ENCODE measurements at places on chromosomes 7 and 10.

DNA sequence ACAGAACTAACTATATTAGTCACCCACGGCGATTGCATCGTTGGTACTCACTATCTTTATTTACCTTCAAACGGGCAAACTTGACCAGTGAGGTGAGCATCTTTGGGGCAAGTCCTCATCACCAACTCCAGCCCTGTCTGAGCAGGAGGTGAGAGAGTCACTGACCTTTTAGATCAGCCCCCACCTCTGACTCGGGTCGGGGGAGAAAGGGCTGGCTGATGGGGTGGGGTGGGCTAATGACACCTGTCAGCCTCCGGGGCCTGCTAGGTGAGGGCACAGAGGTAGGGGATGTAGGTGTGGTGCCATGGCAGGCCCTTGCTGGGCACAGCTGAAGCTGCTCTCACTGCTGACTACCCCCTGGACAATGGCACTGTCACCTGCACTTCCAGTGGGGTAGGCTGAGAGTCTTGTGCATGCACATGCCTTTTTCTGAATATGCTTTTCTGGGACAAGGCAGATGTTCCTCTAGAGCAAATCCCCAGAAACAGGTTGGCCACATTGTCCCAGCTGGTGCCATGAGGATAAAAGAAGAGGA, 359.5 kb upstream of the MKI67 start:
- H3K27me3 ChIP-seq, result no peaks in the 10 kb centered on the region
- no peaks in the 10 kb centered on the region for H3K4me1 ChIP-seq
- no peak overlapping the region for H3K4me3 ChIP-seq
- H3K36me3 ChIP-seq, result no peaks in the 10 kb centered on the region

DNA sequence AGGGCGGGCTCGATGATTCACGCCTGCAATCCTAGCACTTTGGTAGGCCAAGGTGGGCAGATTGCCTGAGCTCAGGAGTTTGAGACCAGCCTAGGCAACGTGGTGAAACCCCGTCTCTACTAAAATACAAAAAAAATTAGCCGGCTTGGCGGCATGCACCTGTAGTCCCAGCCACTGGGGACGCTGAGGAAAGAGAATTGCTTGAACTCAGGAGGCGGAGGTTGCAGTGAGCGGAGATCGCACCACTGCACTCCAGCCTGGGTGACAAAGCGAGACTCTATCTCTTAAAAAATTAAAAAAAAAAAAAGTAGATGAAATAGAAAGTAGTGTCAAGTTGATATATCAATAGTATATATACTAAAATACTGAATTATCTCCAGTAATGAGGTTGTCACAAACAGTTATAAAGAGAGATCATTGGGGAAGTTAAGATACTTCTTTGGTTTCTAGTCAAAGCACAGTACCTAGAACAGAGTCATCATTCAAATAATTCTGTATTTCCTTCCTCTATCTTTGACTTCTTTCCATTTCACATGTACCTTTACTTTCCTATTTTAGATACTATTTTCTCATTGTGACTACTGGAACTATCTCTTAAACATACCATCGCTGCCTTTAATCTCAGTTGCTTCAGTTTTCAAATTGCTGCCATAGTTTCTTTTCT, 491.7 kb downstream of the GRM8 start:
- H3K4me3 ChIP-seq, result no peak overlapping the region
- no peaks in the 10 kb centered on the region for H3K36me3 ChIP-seq
- no peak for DNase-seq

- peaks cover 2% of the 10 kb centered on the region for H3K27me3 ChIP-seq
- no peak overlapping the region for H3K27ac ChIP-seq
- no peaks in the 10 kb centered on the region for H3K36me3 ChIP-seq
- DNase-seq, result no peak
- no peaks in the 10 kb centered on the region for H3K4me1 ChIP-seq
- H3K4me3 ChIP-seq, result no peak overlapping the region
These were observed 173.3 kb upstream of the MKLN1 start for GRCh38 chr7:131154380-131154779.

- no peaks in the 10 kb centered on the region for H3K27me3 ChIP-seq
- no peaks in the 10 kb centered on the region for H3K36me3 ChIP-seq
- no peak for DNase-seq
- no peak overlapping the region for H3K27ac ChIP-seq
These were observed 354.9 kb downstream of the BMPER start for GRCh38 chr7:34260279-34260678.

GRCh38 chr10:101570428-101571270, 17.4 kb downstream of the POLL start:
- peaks cover 43% of the 10 kb centered on the region for H3K27me3 ChIP-seq
- peak; percentile 36 for DNase-seq
- H3K36me3 ChIP-seq, result no peaks in the 10 kb centered on the region

DNA sequence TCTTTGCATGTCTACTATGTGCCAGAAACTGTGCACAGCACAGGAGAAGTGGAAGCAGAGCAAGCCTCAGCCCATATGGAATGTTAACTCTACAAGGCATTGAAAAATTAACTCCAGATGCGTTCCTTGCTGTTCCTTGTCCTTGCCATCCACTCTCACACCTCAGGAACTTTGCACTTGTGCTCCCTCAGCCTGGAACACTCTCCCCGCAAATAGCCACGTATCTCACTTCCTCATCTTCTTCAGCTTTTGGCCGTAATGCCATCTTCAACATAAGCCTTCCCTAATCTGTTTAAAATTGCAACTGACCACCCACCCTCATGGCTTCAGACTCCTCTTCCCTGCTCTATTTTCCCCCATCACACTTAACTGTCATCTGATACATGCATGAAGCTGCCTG, 83.2 kb upstream of the CAPZA2 start:
- H3K36me3 ChIP-seq, result no peaks in the 10 kb centered on the region
- no peaks in the 10 kb centered on the region for H3K27me3 ChIP-seq
- no peak overlapping the region for H3K4me3 ChIP-seq
- H3K4me1 ChIP-seq, result no peaks in the 10 kb centered on the region
- H3K27ac ChIP-seq, result no peak overlapping the region
- DNase-seq, result no peak

GRCh38 chr10:132738454-132739224, 47.3 kb downstream of the NKX6-2 start:
- H3K4me1 ChIP-seq, result no peaks in the 10 kb centered on the region
- peaks cover 61% of the 10 kb centered on the region for H3K36me3 ChIP-seq
- H3K27ac ChIP-seq, result no peak overlapping the region
- H3K4me3 ChIP-seq, result no peak overlapping the region
- H3K27me3 ChIP-seq, result no peaks in the 10 kb centered on the region

GRCh38 chr7:151215396-151215795, 5.1 kb upstream of the H2BK1 start:
- peaks cover 85% of the 10 kb centered on the region for H3K36me3 ChIP-seq
- H3K4me1 ChIP-seq, result no peaks in the 10 kb centered on the region

- H3K4me3 ChIP-seq, result no peak overlapping the region
- no peak overlapping the region for H3K27ac ChIP-seq
- H3K36me3 ChIP-seq, result no peaks in the 10 kb centered on the region
- H3K4me1 ChIP-seq, result no peaks in the 10 kb centered on the region
These were observed 124.5 kb upstream of the RET start for GRCh38 chr10:42952349-42952748.

DNA sequence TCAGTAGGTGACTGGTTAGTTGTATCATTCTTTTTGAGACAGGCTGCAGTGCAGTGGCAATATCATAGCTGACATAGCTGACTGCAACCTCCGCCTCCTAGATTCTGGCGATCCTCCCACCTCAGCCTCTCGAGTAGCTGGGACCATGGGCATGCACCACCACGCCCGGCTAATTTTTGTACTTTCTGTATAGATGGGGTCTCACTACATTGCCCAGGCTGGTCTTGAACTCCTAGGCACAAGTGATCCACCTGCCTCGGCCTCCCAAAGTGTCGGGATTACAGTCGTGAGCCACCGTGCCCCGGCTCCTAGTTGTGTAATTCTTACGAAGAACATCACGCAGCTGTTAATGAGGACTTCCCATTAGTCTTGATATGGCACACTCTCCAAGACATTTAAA, 123.4 kb upstream of the VKORC1L1 start:
- H3K36me3 ChIP-seq, result no peaks in the 10 kb centered on the region
- no peak overlapping the region for H3K4me3 ChIP-seq
- no peak overlapping the region for H3K27ac ChIP-seq
- DNase-seq, result no peak

GRCh38 chr7:100132126-100132525, 5.4 kb downstream of the MBLAC1 start:
- peaks cover 16% of the 10 kb centered on the region for H3K4me1 ChIP-seq
- no peak overlapping the region for H3K4me3 ChIP-seq
- H3K36me3 ChIP-seq, result no peaks in the 10 kb centered on the region
- H3K27me3 ChIP-seq, result no peaks in the 10 kb centered on the region

DNA sequence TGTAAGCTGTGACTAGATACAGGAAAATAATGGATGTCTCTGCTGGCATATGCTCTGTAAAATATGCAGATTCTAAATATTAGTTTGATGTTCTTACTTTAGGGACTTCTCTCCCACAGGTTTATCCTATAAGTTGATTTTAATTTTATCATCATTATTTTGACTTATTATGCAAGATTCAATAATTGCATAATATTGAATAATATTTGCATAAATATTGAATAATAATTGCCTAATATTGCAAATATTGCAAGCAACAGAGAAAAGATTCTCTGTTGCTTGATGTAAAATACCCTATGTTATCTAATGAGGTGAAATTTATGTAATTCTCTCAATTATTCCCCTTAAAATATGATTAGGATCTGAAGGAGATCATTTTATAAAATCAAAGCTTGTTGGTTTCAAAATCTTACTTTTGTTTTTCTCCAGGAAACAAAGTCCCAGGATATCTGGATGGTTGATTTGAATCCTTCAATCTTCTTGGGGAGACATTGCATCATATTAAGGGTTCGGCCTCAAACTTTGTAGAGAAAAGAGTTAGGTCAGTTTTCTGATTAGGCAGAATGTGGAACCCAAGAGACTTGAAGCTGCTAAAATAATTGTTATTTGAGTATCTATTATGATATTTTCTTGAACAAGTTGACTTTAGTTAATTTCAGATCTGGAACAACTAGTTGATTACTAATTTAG, 92.8 kb upstream of the MTPN start:
- no peaks in the 10 kb centered on the region for H3K36me3 ChIP-seq
- no peaks in the 10 kb centered on the region for H3K27me3 ChIP-seq
- no peak overlapping the region for H3K27ac ChIP-seq
- no peak overlapping the region for H3K4me3 ChIP-seq

DNA sequence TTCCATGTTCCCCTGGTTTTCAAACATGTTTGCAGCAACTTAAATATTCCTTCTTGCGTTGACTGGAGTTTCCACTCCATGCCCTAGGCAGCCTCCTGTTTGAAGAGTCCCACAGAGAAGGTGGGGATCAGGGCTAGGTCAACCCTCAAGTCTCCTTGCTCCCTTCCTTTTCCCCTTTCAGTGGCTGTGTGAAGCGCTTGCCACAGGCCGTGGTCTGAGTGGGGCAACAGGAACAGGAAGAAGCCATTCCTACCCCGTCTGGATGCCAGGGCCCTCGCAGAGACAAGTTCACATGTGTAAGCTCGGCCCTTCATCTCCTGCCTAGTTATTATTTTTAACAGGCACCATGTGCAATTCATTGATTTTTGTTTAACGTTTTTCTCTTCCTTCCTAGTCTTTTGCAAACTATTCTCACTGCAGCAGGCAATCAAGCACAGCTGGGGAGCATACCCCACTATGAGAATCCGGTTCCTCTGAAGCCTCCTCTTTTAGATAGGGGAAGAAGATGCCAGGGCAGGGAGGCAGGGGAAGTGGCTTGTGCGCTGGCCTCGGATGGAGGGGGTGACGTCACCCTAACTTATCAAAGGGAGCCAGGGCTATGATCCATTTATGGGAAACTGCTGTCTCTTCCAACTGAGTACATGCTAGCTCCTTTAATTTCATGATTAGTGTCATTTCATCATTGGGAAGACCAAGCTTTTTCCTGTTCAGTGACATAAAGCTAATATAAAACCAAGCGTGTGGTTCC, 64.2 kb downstream of the PRLHR start:
- H3K4me1 ChIP-seq, result peaks cover 22% of the 10 kb centered on the region
- peaks cover 14% of the 10 kb centered on the region for H3K27me3 ChIP-seq
- H3K4me3 ChIP-seq, result no peak overlapping the region
- peak overlapping the region; percentile 52 for H3K27ac ChIP-seq

DNA sequence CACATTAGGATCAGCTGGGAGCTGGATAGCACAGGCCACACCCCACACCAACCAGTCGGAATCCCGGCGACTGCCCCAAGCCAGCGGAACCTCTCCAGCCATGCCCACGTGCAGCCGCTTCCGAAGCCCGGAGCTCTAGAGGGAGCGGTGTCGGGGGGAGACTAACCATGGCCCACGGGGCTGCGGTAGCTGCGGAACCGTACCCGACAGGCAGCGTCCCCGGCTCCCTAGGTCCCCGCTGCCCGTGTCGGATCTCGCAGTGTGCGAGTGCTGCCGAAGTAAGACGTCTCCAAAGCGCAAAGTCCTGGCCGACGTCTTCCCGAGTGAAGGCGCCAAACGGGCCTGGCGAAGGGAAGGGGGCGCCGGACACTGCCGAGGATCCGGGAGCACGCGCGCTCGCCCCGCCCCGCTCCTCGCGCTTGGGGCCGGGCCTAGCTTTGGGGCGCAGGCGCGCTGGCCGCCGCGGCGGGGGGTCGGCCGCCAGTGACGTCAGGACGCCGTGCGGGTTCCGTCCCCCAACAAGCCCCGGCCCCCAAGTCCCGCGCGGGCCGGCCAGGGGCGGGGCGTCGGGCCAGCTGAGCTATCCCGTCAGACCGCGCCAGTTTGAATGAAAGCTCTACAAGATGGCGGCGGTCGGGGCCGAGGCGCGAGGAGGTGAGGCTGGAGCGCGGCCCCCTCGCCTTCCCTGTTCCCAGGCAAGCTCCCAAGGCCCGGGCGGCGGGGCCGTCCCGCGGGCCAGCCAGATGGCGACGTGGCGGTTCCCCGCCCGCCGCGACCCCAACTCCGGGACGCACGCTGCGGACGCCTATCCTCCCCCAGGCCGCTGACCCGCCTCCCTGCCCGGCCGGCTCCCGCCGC, at the start of gene SUV39H2:
SUV39H2 (plus strand) TSS at position 601 of the 858 bp plus-strand sequence; CDS start at position 624, 23 bp downstream.
- peak within 1 kb of the TSS; percentile 84 for H3K27ac ChIP-seq
- DNase-seq, result peak; percentile 91
- no peaks in the 10 kb centered on the region for H3K36me3 ChIP-seq

DNA sequence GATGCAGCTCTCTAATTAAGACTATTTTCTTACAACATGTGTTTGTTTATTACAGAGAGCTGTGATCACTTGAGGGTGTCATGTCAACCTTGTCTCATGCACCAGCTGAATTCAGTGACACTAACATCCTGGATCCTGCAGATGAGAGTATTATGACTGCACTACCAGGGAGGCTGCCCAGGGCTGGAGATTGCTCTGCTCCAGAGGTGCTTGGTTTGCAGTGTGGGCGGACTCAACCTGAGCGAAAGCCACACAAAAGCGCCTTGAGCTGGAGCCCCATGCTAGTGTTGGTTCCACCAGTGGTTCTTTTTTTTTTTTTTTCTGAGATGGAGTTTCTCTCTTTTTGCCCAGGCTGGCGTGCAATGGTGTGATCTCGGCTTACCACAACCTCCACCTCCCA, 33.8 kb upstream of the ATXN7L1 start:
- no peaks in the 10 kb centered on the region for H3K4me1 ChIP-seq
- H3K27me3 ChIP-seq, result no peaks in the 10 kb centered on the region
- no peaks in the 10 kb centered on the region for H3K36me3 ChIP-seq
- H3K4me3 ChIP-seq, result no peak overlapping the region

GRCh38 chr10:106338486-106338885, 826.0 kb downstream of the SORCS1 start:
- H3K4me3 ChIP-seq, result no peak overlapping the region
- H3K27me3 ChIP-seq, result no peaks in the 10 kb centered on the region
- H3K36me3 ChIP-seq, result no peaks in the 10 kb centered on the region
- no peaks in the 10 kb centered on the region for H3K4me1 ChIP-seq
- no peak for DNase-seq
